ENCODE measurements at places on chromosomes 3 and 15.

- no peak for DNase-seq
Measured at GRCh38 chr15:74391582-74392450, 24.4 kb upstream of the CYP11A1 start.

DNA sequence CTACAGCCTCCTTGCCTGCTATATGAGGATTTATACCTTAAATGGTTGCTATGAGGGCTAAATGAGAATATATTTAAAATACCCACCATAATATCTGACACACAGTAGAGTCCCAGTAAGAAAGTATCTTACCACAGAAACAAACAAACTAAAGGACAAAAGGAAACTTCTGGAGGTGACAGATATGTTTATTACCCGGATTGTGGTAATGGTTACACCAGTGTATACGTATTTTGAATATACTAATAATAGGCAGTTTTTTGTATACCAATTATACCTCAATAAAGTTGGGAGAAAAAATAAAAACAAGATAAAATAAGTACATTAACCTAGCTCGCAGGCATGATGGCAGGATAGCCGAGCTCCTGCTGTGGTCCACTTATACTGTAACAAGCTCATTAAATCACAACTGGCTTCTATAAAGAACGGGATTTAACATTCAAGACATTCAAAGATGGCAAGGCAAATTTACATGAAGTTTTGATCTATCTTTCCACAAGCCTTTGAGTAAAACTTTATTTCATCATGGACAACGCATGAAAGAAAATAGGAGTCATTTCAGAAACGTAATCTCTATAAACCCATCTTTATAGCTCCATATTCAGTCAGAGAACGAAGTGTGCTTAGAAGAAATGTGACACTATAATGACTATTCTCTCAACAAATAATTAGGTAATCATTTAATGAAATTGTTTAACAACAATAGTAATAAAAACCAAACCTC is 1.5 kb downstream of the RPN1 start:
- DNase-seq: no peak

DNA sequence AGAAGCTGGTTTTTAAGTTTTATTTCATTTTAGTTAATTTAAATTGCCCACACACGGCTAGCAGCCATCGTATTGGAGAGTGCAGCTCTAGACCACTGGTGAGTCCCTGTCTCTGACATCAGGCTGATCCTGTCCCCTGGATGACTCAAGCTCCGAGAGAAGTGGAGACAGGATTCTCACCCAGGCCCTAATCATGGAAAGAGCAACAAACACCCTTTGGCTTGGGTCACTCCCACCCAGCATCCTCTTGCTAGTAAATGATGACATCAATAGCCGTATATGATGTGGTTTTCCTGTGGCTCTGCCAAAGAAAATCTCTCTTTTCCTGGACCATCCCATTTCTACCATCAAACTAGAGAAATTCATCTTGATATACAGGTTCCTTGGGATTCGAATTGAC is 182.2 kb downstream of the NTRK3 start:
- no peak for DNase-seq

DNA sequence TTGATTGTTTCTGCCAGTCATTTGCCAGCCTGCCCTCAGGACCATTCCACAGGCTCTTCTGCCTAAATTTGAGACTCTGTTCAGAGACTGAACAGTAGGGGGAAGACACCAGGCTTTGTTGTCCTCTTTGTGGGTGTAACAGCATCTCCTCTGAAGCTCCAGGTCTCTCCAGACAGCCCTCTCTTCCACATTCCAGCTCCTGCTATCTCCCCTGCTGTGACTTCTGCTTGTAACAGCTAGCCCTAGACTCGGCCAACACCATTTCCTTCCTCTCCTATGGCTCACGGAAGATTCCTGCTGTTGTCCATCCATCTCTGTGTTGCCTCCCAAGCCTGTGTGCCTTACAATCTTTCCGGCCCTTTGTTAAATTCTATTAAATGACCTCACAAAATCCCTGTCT is 40.2 kb downstream of the SUCLG2 start:
- DNase-seq: no peak

GRCh38 chr3:138378331-138378730 is 30.0 kb downstream of the MRAS start:
- no peak for DNase-seq

GRCh38 chr3:194658477-194659242 is 13.3 kb downstream of the LSG1 start:
- no peak for DNase-seq

GRCh38 chr3:194140520-194141414 is 4.8 kb downstream of the HES1 start:
- DNase-seq: peak; percentile 59

DNA sequence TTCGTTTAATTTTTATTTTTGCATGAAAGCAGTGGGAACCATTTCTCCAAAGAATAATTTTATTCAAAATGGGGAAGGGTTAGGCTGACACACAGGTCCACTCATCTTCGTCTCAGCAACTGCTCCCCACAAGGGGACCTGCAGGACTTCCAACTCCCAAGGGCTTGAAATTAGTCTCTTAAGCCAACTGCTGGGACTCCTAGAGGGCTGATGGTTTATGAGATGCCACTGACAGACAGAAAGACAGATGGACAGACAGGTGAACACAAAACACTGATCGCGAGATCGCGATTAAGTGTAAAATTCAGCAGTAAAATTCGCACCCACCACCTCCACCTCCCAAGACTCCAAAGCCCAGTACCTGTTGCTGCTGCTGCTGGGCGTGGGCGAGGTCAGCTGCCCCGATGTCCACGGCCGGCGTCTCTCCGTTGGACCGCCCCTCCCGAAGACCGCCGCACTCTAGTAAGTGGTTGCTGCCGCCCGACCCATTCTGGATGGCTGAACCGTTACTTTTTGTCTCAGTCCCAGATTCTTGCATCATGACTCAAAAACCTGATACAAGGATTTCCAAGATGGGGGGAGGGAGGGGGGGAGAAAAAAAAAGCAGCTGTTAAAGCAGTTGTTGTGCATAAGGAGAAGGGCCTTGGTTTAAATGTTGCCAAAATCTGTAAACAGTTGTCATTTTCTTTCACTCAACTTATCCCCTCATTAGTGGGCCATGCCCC is 385.5 kb downstream of the FOXP1 start:
- DNase-seq: no peak

- DNase-seq: no peak
Measured at GRCh38 chr3:99712291-99712954, 74.0 kb downstream of the COL8A1 start.
